NCI-H1048 (cell line): ENCODE measurements at places on chromosomes 4 and X.

- no peak for DNase-seq
Observed at GRCh38 chr4:89324671-89325070, 17.1 kb upstream of the GPRIN3 start.

GRCh38 chrX:55490974-55491373 lies 1.3 kb upstream of the USP51 start:
- DNase-seq, result no peak

GRCh38 chr4:171561419-171561818 lies 251.8 kb upstream of the GALNTL6 start:
- no peak for DNase-seq

DNA sequence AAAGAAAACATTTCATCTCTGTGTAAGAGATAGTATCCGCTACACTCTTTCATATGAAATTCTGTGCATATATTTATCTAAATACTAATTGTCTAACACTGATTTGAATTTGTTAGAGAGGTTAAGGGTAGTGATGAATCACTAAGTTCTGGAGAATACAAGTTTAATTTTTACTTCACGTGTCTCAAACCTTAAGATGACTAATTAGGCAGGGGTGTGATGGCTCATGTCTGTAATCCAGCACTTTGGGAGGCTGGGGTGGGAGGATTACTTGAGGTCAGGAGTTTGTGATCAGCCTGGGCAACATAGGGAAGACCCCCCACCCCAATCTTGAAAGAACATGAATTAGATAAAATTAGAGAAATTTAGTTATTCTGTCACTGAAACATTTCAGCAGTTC lies 2241.9 kb downstream of the PCDH7 start:
- no peak for DNase-seq

- no peak for DNase-seq
Observed at GRCh38 chr4:3297066-3297859, 4.4 kb downstream of the RGS12 start.

- DNase-seq, result no peak
Observed at GRCh38 chr4:41069838-41070237, 144.5 kb downstream of the APBB2 start.

- DNase-seq, result no peak
Observed at GRCh38 chr4:37758226-37758625, 68.3 kb upstream of the PGM2 start.

DNA sequence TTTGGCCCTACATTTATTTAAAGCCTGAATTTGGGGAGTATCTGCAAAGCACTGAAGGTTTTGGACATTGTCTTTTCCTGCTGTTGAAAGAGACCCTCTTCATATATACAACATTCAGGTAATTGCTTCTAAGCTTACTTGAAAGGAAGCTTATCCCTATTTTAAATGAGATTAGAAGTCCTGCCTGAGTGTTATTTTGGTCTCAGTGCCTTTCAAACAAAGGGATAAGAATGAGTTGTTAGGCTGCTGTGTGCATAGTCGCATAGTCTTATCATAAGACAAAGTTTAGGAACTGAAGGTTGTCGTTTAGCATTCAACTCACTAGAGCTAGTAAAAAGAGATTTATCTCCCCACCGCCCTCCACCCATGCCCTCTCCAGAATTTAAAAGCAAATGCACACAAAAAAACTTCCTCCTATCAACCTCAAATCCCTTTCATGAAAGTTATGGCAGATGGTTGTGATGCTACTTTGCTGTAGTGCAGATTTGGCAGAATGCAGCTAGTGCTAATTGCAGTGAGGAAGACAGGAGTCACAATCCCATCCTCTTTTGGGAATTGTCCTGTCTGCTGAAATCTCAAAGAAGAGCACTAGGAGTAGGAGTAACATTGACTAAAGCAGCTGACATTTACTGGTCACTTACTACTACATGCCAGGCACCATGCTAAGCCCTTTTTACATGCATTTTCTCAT lies 5.8 kb downstream of the HERC3 start:
- no peak for DNase-seq

- no peak for DNase-seq
Observed at GRCh38 chrX:153490217-153490930, 4.4 kb upstream of the BGN start.

DNA sequence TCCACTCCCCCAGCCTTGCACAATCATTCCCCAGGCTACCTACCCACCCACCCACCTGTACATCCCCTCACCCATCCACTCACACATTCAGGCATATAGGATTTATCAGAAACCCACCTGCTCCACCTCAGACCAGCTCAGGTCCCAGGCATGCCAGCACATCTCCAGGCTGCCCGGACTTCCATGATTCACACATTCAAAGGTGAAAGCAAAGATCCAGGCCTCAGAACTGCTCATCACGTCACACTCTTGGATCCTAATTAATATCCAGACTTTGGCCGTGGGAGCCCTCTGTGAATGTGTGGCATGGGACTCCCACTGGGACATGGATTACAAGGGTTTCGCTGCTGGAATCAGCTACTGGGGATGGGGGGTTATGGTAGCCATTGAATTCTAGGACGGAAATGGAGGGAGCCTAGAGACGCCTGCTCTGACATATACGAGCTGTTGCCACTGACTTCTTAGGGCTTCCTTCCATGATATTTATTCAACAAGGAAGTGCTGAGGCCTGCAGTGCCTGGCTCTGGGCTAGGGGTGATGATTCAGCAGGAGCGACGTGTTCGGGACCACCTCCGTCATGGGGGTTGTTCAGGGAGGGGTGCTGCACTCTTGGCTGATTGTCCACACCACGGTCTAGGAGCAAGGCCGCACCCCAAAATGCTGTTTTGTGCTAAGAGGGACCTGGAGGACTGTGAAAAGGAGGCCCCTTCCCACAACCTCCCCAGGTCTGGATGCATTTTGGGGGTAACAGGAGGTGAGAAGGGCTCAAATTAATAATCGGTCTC lies 56.9 kb upstream of the ADRA2C start:
- DNase-seq, result no peak

DNA sequence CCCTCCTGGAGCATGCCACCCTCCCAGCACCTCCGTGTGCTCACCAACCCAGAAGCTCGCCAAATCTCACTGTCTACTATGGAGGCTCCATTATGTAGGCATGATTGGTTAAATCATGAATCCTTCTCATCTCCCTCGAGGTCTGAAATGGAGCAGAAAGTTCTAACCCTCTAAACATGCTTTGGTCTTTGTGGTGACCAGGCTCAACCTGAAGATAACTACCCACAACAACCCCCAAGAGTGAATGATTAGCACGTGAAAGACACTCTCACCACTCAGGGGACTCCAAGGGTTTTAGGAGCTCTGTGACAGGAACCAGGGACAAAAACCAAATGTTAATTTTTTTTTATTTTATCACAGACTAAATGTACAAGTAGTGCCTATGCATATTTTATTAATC lies 47.2 kb downstream of the APBB2 start:
- no peak for DNase-seq

DNA sequence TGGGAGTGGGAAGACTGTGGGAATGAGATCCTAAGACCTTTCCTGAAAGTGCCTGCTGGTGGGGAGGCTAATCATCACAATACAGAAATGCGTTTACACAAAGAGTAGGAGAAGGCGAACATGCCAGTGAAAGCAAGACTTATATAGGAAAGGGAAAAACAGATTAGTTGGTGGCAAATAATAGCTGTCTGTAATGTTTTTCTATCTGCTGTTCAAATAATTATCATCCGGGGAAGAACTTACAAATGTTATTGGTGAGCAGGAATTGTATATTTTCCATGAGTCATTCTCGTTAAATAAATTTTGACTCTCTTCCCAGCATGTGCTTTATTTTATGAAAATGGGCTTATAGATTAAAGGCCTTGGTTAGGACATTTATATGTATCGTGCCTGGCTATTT lies 196.5 kb downstream of the ARHGAP10 start:
- DNase-seq, result no peak

DNA sequence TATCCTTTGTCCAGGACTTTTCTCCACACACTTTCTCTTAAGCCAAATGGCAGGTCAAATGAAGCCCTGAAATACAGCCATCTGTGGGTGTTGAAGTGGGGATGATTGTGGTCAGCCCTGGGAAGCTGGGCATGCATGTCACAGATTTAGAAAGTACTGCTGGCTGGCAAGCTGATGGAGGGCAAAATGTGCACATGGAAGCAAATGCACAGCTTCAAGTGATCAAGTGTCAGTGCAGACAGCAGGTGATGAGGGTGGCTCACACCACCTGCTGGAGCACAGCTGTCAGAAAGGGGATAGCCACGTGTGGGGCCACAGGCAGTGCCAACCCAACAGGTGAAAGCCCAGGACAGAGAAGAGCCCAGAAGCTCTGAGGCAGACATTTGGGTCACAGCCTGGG lies 40.3 kb upstream of the ATXN3L start:
- no peak for DNase-seq

DNA sequence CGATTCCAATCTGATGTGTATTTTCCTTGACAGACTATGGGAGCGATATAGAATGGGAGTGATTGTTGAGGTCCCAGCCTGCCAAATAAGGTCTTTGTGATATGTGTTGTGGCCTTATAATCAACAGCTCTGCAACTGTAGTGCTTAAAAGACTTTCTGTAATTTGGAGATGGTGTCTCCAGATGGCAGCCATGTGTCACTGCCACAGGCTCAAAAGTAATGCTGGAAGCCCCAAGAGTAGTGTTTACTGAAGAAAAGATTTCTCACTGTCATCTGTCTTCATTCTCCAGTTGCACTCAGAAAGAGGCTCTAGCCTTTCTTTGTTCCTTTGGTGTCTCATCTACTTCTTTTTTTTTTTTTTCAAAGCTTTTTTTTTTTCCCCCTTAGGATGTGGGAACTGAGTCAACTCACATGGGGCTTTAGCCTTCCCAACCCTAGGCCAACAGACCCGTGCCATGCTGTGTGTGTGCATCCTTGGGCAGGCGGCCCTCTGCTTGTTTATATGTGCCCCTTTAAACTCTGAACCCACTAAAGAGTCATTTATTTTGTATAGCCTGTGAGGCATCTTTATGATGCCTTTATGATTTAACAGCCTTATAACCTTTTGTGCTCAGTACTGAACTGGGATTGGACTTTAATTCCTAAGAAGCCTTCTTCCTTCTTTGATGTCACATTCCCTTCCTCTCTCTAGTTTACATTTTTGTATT lies 15.6 kb downstream of the SRPX2 start:
- no peak for DNase-seq

GRCh38 chr4:156568041-156568440 lies 403.6 kb downstream of the PDGFC start:
- DNase-seq, result no peak

- DNase-seq, result no peak
Observed at GRCh38 chrX:75957107-75957610, 172.1 kb upstream of the MAGEE2 start.

- DNase-seq, result no peak
Observed at GRCh38 chr4:55509266-55509665, 37.4 kb downstream of the CLOCK start.

DNA sequence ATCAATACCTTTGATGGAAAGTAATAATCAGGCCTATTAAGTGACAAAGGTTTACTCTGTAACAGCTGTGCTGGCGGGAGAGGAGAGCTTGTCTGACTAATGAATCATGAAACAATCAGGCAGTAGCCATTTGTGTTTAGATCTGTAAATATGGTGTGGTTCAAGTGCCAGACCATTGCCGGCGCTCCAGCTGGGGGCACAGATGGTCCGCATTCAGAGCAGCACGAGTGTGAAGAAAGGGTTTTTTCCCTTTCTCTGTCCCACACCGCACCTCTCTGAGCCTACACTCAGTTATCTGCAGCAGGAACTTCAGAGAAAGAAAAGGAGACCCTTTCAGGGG lies 111.3 kb upstream of the PAQR3 start:
- no peak for DNase-seq

DNA sequence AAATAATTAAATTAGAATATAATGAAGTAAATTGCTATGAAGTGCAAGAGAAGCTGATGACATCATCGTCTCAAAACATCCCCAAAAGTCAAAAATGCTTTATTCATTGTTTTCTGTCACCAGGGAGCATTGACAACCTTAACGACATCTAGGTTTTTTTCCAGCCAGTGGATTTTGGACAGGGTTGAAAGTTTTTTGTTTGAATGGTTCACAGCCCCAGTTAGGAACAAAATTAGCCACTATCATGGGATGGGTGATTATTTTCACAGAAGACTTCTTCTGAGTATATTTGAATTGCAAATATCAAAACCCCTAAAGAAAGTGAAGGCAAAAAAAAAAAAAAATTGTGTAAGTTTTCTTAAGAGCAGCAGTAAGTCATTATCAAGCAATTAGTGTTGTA lies 826.1 kb downstream of the STPG2 start:
- no peak for DNase-seq

GRCh38 chr4:1683736-1684505 lies at the start of gene FAM53A:
TSS of gene FAM53A (minus strand) at chr4:1684313. CDS start at chr4:1668741, 15,572 bp downstream.
- DNase-seq, result peak; percentile 76

DNA sequence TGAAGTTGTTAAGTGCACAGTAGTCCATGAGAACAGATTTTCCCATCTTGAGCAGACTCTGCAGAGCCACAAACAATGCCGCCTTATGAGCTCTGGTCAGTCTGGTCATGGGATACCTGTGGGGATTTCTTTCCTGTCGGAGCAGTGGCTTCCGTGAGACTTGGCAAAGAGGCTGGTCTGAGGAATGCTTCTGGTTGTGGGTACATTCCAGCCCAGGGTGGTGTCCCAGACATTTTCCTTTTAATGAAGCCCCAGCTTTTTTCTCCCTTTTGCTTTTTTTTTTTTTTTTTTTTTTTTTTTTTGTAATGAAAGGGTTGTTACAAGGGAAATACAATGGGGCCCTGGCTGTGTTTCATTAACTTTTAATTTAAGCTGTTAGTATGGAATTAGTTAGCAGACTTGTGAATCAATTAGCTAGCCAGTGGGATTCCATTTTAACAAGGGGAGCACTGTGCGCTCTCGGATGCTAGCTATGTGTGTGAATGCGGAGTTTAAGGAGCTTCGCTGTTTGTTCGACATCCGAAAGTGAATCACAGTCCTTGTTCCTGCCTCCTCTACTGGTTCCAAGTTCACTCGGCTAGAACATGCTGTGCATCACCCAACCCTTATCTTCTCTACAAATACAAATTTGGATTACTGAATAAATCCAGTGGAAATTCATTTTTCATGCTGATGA lies 225.1 kb downstream of the CBR4 start:
- no peak for DNase-seq

GRCh38 chrX:103697687-103698086 lies 11.2 kb upstream of the MORF4L2 start:
- no peak for DNase-seq

- no peak for DNase-seq
Observed at GRCh38 chr4:186030399-186030775, 38.6 kb upstream of the TLR3 start.

- no peak for DNase-seq
Observed at GRCh38 chr4:80008351-80008750, 64.7 kb downstream of the ANTXR2 start.

DNA sequence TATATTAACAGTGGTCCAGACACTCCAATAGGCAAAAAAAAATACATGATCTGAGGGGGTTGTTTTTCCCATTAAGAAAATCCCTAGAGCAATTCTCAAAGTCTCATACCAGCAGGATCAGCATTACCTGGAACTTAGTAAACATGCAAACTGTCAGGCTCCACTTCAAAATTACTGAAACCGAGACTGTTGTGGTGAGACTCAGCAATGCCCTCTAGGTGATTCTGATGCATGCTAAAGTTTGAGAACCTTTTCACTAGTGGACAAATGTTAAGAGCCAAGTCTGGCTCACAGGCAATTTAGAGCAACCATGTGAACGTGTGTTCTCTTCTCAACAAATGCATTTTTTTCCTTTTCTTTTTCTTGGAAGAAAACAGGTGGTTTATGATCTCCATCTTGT lies 30.2 kb downstream of the NEK1 start:
- DNase-seq, result no peak
